ENCODE measurements at places on chromosomes 2 and 18. TPM values are rescaled to one million over a fixed set of nuclear protein-coding genes. Genes with fewer than 3 reads are reported as not detected.

CDH2 gene
- total RNA-seq, result 39.2 TPM

CPLX4 gene
- total RNA-seq, result not detected

C1QL2 gene
- total RNA-seq, result not detected

DNA sequence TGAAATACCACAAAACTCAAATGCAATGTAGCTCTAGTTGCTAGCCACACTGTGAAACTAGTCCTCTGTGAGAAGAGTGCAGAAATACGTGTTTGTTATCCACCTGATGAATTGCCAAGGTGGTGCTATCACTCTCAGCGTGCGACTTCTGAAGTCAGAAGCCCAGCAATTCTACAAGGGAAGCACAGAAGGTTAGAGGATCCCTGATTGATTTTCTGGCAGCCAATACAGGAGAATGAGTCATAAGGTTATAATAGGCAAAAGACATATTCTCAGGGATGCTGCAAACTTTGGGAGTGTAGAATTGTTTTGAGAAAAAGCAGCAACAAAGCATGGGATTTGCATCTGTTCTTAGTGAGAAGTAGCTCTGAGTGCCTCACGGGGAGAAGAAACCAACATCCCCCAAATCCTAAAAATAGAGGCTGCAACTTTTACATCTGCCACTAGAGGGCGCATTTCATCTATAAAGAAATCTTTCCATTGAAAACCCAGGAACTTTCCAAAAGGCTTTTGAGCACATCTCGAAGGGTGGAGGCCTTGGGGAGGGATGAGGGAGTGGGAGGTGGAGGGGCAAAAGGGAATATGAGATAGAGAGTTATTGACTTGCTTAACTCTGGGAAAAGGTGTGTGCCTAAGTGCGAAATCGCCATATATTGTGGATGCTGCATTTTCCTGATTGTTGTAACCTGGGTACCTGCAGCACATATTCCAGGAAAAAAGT is 78.0 kb downstream of the TMEM182 start:
- H3K27ac ChIP-seq, result no peak overlapping the region
- H3K4me3 ChIP-seq, result no peak overlapping the region
- H3K27me3 ChIP-seq, result no peaks in the 10 kb centered on the region
- H3K36me3 ChIP-seq, result no peaks in the 10 kb centered on the region
- no peaks in the 10 kb centered on the region for H3K4me1 ChIP-seq

GRCh38 chr2:180524499-180524898 is 455.9 kb upstream of the UBE2E3 start:
- peaks cover 52% of the 10 kb centered on the region for H3K4me1 ChIP-seq
- no peaks in the 10 kb centered on the region for H3K36me3 ChIP-seq
- H3K27me3 ChIP-seq, result no peaks in the 10 kb centered on the region
- peak overlapping the region; percentile 96 for H3K27ac ChIP-seq
- no peak for DNase-seq

GRCh38 chr2:71348302-71348701 is 16.7 kb downstream of the ZNF638 start:
- H3K27me3 ChIP-seq, result no peaks in the 10 kb centered on the region
- DNase-seq, result peak; percentile 39
- H3K4me3 ChIP-seq, result no peak overlapping the region
- H3K27ac ChIP-seq, result no peak overlapping the region

DNA sequence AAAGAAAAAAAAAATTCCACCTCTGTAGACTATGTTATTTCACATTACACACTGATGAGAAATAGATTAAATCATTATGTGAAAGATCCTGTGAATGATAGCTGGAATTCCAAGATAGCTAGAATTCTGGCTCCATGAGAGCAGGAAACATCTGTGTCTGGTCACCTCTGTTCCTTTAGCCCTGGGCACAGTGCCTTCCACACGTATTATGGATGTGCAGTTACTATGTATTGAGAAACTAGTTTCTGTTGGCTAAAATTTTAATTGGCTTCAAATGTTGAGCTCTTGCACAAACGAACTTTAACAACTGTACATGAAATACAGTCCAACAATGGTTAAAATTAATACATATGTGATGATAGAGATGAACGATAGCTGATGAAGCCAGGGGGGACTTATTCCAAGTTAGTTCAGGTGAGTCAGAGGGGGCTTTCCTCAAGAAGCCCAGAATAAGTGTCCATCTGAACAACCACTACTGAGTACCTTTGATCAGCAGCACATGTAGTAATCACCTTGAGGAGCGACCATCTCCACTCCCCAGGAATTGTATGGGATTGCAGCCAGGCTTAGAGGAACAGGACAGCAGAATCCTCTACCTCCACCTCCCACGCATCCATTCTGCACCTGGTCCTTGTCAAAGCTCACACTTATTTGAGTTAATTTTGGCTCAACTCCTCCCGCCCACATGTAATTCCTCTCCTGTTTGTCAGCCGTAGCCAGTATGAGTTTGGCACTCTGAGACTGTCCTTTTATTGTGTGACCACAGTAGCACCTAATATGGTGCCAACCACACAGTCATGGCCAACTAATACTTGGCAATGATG is 68.6 kb downstream of the NABP1 start:
- H3K27me3 ChIP-seq, result no peaks in the 10 kb centered on the region
- H3K27ac ChIP-seq, result no peak overlapping the region
- no peak overlapping the region for H3K4me3 ChIP-seq
- no peak for DNase-seq
- no peaks in the 10 kb centered on the region for H3K36me3 ChIP-seq
- no peaks in the 10 kb centered on the region for H3K4me1 ChIP-seq

- peak overlapping the region; percentile 54 for H3K4me3 ChIP-seq
- peak overlapping the region; percentile 95 for H3K27ac ChIP-seq
- H3K27me3 ChIP-seq, result no peaks in the 10 kb centered on the region
- peaks cover 4% of the 10 kb centered on the region for H3K36me3 ChIP-seq
Measured at GRCh38 chr2:3535794-3536681, 16.7 kb upstream of the ADI1 start.

- DNase-seq, result peak; percentile 94
- no peaks in the 10 kb centered on the region for H3K27me3 ChIP-seq
- H3K27ac ChIP-seq, result peak overlapping the region; percentile 68
- H3K4me3 ChIP-seq, result no peak overlapping the region
- peaks cover 36% of the 10 kb centered on the region for H3K4me1 ChIP-seq
- no peaks in the 10 kb centered on the region for H3K36me3 ChIP-seq
Measured at GRCh38 chr18:58541789-58542425, 87.0 kb downstream of the ALPK2 start.

DNA sequence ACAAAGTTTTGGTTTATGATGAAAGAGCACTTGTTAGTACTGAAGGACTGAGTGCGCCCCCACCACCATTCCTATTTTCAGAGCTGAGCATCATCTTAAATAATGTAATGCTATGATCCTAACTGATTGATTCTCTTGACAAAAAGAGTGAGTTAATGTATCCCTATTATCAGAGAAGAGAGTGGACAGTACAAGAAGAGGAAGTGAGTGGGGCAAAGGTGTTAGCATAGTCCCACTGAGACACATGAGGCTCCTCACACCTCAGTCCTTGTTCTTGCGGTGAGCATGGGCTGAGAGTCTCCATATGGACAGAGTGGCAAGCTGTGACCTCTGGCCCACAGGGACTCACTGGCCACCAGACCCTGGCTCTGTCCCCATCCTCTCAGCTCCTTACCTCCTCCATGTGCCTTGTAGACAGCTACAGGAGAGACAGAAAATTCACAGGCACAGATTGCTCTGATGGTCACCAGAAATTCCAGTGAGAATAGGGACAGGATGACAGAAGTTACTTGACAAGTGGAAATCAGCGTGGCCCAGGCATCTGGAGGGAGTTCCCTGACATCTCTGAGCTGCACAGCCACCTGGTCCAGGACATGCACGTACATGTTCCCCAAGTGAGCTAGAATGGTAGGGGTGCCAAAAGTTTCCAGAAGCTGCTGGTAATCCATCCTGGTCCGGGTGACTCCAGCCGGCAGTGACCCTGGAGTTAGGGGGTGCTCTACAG is 32.6 kb downstream of the NAPG start:
- H3K4me1 ChIP-seq, result peaks cover under 1% of the 10 kb centered on the region
- peaks cover 29% of the 10 kb centered on the region for H3K36me3 ChIP-seq
- DNase-seq, result no peak
- no peak overlapping the region for H3K4me3 ChIP-seq
- no peaks in the 10 kb centered on the region for H3K27me3 ChIP-seq

- no peaks in the 10 kb centered on the region for H3K4me1 ChIP-seq
- peaks cover 83% of the 10 kb centered on the region for H3K27me3 ChIP-seq
- DNase-seq, result no peak
Measured at GRCh38 chr18:78247615-78248289, 731.9 kb upstream of the SALL3 start.

- no peak for DNase-seq
- no peaks in the 10 kb centered on the region for H3K4me1 ChIP-seq
Measured at GRCh38 chr2:195587966-195588365, 69.1 kb upstream of the SLC39A10 start.

- peaks cover 35% of the 10 kb centered on the region for H3K36me3 ChIP-seq
- no peak overlapping the region for H3K27ac ChIP-seq
Measured at GRCh38 chr2:147937744-147938349, 82.7 kb downstream of the ORC4 start.

DNA sequence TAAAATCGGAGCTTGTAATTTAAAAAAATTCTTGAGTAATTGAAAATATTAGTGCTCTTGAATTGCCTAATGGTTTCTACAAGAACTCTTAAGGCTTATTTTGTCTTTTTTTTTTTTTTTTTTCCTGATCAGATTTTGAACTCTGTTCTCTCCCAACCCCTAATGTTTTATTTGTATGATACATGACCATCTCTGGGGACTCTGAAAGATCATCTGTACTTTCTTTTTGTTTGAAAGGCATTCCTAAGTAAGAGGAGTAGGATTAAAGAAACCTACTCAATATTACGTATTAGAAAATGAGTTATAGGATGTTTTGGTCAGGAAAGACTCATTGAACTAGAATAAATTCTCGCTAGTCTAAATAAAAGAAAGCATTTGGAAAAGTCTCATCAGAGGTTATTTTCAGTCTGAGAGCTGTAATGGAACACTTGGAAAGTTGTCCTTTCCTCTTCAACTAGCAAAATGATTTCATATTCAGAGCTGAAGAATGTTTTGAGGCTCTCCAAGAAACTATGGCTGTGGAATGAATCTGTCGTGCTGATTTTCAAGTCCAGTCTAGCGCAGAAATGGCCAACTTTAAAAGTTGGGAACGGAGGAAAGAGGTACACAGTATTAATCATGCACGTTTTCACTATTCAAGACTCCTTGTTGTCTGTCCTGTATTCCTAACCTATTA is 182.7 kb downstream of the PRPF40A start:
- no peak for DNase-seq
- no peaks in the 10 kb centered on the region for H3K36me3 ChIP-seq
- peaks cover 10% of the 10 kb centered on the region for H3K4me1 ChIP-seq
- no peaks in the 10 kb centered on the region for H3K27me3 ChIP-seq
- H3K27ac ChIP-seq, result no peak overlapping the region

DNA sequence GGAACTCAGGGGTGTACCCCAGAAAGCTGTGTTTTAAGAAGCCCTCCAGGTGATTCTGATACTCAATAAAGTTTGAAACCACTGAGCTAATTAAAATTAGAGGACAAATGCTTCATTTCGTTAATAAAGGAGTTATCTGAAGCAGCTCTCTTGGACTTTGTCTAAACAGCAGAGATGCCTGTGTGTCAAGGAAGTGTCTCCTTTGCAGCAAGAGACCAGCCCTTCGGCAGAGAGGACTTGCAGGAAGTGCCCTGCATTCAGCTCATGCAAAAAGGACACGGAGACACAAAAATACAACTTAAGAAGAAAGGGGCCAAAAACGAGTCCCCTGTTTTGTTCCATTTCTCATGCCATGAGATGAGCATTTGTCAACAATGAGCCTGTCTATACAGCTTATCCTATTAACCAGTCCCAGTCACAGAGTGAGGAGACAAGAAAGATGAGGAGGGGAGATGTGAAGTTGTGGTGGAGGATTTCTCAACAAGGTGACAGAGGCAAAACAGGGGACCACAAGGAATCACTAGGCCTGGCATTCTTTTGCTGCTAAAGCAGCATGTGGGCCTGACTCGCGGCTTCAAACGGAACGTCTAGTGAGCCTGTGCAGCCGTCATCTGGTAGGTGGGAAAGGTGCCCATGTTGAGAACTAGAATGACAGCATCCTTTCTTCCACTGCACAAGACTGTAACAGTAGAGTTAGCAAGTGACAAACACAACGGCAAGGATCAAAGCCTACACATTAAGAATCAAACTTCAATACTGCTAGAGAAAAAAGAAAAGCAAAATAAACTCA is 152.3 kb downstream of the ANTXR1 start:
- peaks cover 18% of the 10 kb centered on the region for H3K4me1 ChIP-seq
- no peak for DNase-seq
- H3K27ac ChIP-seq, result no peak overlapping the region
- no peaks in the 10 kb centered on the region for H3K27me3 ChIP-seq
- H3K36me3 ChIP-seq, result no peaks in the 10 kb centered on the region

- no peak overlapping the region for H3K4me3 ChIP-seq
- H3K27ac ChIP-seq, result no peak overlapping the region
- H3K36me3 ChIP-seq, result no peaks in the 10 kb centered on the region
- H3K27me3 ChIP-seq, result no peaks in the 10 kb centered on the region
- no peak for DNase-seq
- H3K4me1 ChIP-seq, result peaks cover 11% of the 10 kb centered on the region
Measured at GRCh38 chr2:134087371-134087921, 166.4 kb upstream of the MGAT5 start.

DNA sequence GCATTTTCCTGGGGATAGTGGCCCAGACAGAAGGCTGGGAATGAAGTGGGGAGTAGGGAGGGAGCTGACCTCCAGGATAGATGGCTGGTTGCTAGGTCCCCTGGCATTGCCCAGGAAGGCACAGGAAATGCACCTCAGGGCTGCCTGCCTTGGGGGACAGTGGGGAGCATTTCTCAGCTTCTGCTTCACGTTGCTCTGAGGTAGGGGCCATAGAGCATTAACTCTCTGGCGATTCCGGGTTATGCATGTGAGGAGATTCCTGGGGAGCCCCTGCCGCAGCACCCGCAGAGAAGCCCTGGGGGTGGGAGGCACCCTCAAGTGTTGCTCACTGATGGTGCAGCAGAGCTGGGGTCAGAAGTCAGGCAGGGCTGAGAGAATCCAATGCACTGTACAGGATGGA is 256.5 kb downstream of the CYP26B1 start:
- H3K27me3 ChIP-seq, result peaks cover 8% of the 10 kb centered on the region
- no peak overlapping the region for H3K27ac ChIP-seq
- DNase-seq, result no peak
- H3K4me1 ChIP-seq, result no peaks in the 10 kb centered on the region

GRCh38 chr2:118091140-118091478 is 2.8 kb downstream of the INSIG2 start:
- no peak for DNase-seq
- peaks cover 25% of the 10 kb centered on the region for H3K4me1 ChIP-seq
- no peaks in the 10 kb centered on the region for H3K36me3 ChIP-seq
- H3K27ac ChIP-seq, result no peak overlapping the region

GRCh38 chr2:190303647-190304046 is 16.0 kb downstream of the HIBCH start:
- H3K36me3 ChIP-seq, result no peaks in the 10 kb centered on the region
- no peak overlapping the region for H3K27ac ChIP-seq
- DNase-seq, result no peak
- H3K27me3 ChIP-seq, result no peaks in the 10 kb centered on the region
- no peaks in the 10 kb centered on the region for H3K4me1 ChIP-seq
- no peak overlapping the region for H3K4me3 ChIP-seq

DNA sequence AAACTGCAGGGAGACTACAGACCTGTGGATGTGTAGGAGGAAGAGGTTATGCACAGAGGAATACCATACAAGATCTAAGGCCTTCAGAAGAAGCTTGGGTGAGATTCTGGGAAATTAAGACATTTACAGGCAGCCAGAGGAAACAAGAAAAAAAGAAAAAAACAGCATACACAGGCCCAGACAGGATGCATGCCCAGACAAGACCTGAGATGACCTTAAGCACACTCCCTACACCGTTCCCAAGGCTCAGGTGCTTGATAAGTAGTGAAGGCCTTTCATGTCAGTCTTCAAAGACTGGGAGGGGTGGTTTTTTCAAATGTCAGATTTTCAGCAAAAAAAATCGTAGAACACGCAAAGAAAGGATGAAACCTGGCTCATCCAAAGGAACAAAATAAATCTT is 83.0 kb downstream of the CCDC138 start:
- H3K36me3 ChIP-seq, result peaks cover 39% of the 10 kb centered on the region
- H3K27me3 ChIP-seq, result no peaks in the 10 kb centered on the region

All from PC-3 (cell line).